ENCODE measurements at places on chromosomes 12 and 14. TPM values are rescaled to one million over a fixed set of nuclear protein-coding genes. Genes with fewer than 3 reads are reported as not detected.

DNA sequence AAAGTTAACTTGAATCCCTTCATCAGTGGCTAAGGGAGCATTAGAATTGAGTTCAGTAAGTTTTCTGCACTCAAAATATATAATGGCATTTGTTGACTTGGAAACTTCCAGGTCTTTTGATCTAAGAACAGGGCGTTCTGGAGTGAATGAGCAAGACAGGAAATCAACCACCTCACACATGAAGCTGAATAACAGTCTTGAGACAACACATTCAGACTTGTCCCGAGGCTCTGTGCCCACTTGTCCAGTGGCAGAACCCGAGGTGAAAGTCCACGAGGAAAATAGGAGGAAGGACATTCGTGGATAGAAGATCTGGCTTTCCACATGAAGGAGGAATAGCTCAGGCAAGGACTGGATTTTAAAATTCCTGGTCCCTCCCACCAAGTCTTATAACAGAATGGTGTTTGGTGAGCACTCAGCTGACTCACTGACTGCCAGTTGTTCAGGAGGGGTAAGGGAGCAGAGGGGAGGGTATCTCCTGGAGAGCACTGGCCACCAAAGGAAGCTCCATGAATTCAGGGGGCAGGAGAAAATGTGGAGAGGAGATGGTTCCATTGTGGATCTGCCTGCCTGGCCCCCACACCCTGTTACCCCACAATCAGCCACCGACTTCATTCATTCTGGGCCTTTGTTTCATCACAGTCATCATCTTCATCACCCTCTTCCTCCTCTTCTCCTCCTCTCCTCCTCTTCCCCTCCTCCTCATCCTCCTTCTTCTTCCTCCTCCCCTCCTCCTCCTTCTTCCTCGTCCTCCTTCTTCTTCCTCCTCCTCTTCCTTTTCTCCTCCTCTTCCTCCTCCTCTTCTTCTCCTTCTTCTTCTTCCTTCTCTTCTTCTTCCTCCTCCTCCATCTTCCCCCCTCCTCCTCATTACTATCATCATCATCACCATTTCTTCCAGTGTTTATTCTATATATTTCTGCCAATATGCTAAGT, 620.1 kb downstream of the MED13L start:
- ATAC-seq, result no peak

CIROP gene
- total RNA-seq, result not detected

- no peak for ATAC-seq
These were observed 48.0 kb downstream of the TDP1 start for GRCh38 chr14:90003526-90004307.

DNA sequence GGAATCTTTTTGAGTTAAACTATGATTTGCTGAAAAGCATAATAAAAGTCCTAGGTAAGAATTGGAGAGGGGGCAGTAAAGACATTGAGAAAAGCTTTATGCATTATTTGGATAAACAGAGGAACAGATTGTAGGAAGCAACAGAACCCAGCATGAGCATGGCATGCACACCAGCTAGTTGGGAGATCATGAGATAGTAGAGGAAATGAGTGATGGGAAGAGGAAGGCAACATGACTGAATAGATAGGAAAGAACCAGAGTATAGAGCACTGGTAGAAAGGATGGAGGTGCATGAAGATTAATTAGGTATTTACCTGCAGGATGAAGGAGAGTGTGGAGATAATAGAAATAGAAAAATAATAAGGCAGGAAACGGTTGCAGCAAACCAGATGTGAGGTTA, 248.5 kb upstream of the LMO3 start:
- ATAC-seq, result no peak

PIWIL1 gene
- not detected for total RNA-seq

AICDA gene
- not detected for total RNA-seq

DNA sequence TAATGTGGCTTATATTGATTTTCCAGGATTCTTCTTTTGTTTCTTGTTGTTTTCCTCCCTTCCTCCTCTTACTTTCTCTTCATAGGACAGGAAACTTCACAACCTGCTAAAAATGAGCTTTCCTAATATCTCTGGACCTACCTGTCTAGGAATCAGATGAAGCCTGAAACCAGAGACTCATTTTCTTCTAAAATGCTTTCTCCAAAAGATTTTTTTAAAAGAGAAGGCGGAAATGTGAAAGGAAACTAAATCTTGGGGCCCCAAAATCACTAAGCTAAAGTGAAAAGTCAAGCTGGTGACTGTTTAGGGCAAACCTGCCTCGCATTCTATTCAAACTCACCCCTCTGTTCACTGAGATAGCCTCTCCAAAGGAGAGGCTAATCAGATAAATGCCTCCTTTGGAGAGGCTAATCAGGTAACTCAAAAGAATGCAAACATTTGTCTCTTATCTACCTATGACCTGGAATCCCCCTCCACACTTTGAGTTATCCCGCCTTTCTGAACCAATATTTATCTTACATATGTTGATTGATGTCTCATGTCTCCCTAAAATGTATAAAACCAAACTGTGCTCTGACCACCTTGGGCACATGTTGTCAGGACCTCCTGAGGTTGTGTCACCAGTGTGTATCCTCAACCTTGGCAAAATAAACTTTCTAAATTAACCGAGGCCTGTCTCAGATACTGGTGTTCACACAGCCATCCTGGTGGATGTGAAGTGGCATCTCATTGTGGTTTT, 72.7 kb upstream of the HECTD1 start:
- ATAC-seq, result no peak

EML5 gene
- 4.8 TPM for total RNA-seq

DNA sequence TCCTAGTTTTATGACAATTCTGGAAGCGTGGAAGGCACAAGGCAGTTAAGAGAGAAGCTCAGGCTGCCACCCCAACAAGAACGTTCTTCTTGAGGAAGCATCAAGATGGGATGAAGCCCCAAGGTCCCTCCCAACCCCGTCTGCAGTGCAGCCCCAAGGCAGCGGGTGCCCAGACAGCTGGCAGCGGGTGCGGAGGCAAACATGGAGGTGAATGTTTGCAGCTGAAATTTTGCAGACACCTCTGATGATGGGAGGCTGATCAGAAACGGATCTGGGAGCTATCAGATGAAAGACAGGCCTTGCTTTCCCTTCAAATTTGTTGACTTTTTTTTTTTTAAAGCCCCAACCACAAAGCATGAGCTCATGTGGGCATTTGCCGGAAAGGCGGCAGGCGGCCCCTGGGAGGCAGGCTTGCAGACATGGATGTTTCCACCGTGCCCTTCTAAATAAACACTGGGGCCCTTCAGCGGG, 230.7 kb upstream of the RTL1 start:
- no peak for ATAC-seq
